Stimulated activated memory B cell treated with anti-CD40 and anti-IgM and Interleukin-4, amounts not matched to agents 10 μg/mL and 1 μg/mL and 100 μg/mL, for 72 hours (primary cell): ENCODE measurements at places on chromosomes 13 and 19.

GRCh38 chr13:26423629-26424028 is 133.9 kb upstream of the WASF3 start:
- no peak for ATAC-seq

DNA sequence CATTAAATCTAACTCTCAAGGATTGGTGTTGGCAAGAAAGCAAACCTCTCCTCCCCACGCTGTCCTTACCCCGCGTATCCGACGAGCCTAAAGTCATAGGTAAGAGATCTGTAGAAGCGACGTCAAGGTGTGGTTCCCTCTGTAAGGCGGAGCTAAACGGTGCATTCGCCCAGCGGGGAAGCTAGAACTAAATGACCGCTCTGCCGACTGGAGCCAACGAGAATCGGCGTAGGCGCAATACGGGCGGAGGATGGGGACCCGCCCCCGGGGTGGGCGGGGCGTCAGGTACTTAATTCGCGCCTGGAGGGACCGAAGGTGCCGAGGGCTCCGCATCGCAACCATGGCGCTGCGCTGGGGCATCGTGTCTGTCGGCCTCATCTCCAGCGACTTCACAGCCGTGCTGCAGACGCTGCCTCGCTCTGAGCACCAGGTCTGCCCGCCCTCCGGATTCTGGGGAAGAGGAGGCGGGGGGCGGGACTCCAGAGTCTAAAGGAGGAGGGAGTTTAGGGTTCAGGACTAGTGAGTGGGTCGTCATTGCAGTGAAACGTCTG is at the start of gene DHDH:
TSS of gene DHDH (plus strand) at position 318 of the 551 bp plus-strand sequence. CDS start at position 341, 23 bp downstream.
- peak; percentile 94 for ATAC-seq

GRCh38 chr13:99053636-99054233 is 75.9 kb upstream of the DOCK9 start:
- no peak for ATAC-seq

DNA sequence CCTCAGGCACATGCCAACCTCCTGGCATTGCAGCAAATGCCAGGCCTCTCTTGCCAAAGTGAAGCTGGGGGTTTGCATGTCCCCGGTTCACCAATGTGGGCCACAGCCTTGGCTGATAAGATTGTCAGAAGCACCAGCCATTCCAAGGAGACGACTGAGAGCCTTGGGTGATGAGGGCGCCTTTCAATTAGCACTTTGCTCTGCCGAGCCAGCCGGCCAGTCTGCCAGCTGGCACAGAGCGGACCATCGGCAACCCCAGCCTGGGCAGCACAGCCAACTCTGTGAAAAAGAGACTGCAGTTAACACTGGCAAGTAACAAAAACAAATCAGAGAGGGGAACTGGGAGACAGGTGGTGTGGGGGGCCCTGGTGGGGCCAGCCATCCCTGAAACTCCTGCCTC is 67.3 kb downstream of the EFNB2 start:
- ATAC-seq, result no peak

- ATAC-seq, result no peak
These were observed 1060.4 kb downstream of the EFNB2 start for GRCh38 chr13:105474983-105475610.

DNA sequence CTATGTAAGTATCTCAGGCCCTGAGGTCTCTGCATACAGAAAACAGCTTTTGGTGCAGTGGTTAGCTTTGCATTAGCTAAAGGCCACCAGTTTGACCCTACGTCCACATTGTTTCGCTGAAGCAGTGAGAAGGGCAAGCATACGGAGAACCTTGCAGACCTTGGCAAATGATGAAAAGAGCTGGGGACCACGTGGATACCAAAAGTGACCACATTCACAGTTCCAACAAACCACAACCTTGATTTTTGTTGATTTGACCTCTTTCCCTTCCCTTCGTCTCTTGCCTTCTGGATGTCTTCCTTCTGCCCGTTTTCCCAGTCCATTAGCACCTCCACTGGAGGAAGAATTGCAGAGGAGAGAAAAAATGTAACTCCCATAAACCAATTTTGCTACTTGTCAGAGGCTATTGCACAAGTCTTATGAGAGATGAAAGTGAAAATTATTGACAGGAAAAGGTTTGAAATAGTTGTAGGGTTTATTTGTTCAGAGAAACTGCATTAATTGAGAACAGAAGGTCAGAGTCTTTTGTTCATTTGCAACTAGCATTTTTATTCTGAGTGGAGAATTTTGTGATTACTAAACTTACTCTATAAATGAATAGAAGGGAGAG is 293.9 kb upstream of the HTR2A start:
- no peak for ATAC-seq

- no peak for ATAC-seq
These were observed 1.5 kb upstream of the TFDP1 start for GRCh38 chr13:113582841-113583631.

DNA sequence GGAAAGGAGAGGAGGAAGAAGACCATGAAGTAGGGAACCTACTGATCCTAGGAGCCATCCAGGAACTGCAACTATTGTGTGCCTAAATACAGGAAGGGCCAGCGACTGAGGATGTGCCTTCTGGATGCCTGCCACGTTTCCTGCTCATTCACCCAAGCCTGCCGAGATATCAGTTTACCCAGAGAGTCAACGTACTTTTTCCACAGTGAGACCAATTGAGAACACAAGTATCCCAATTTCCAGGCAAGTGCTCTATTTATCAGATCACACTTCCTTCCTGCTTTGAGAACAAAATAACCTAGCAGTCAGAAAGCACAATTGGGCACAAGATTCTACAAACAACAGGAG is 122.4 kb downstream of the AKAP11 start:
- no peak for ATAC-seq

GRCh38 chr13:99617474-99618255 is 116.4 kb downstream of the TM9SF2 start:
- ATAC-seq, result peak; percentile 47

- no peak for ATAC-seq
These were observed 370.4 kb upstream of the NBEA start for GRCh38 chr13:34571716-34572115.
